ENCODE measurements at places on chromosomes 16 and 17. TPM values are rescaled to one million over a fixed set of nuclear protein-coding genes. Genes with fewer than 3 reads are reported as not detected.

- peak; percentile 91 for DNase-seq
These were observed at the start of gene C1QL1 for GRCh38 chr17:44968225-44969143. Gene C1QL1 (minus strand): TSS chr17:44968303. CDS start chr17:44968048, 255 bp downstream.

Gene IL34
- total RNA-seq = 7.3 TPM

- DNase-seq = peak; percentile 48
These were observed 25.6 kb downstream of the PIEZO1 start for GRCh38 chr16:88759245-88759975.

DNA sequence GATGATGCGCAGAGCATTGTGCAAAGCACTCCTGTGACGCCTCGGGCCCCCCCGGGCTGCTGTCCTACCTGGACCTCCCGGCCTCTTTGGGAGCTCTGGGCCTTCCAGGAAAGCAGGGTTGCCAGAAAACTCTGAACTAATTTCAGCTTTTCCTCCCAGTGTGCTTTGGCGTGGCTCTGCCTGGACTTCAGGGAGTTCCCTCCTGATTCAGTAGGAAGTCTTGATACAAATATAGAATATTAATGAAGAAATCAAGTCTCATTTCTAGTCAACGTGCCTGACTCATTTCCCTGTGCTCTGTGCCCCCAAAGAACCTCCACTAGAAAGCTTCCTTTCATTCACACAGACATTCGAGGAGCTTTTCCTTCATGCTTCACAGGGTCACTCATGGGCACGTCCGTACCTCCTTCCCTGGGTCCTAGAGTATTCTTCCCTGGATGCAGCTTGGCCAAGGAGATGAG lies 84.0 kb upstream of the NOL11 start:
- peak; percentile 94 for DNase-seq

DNA sequence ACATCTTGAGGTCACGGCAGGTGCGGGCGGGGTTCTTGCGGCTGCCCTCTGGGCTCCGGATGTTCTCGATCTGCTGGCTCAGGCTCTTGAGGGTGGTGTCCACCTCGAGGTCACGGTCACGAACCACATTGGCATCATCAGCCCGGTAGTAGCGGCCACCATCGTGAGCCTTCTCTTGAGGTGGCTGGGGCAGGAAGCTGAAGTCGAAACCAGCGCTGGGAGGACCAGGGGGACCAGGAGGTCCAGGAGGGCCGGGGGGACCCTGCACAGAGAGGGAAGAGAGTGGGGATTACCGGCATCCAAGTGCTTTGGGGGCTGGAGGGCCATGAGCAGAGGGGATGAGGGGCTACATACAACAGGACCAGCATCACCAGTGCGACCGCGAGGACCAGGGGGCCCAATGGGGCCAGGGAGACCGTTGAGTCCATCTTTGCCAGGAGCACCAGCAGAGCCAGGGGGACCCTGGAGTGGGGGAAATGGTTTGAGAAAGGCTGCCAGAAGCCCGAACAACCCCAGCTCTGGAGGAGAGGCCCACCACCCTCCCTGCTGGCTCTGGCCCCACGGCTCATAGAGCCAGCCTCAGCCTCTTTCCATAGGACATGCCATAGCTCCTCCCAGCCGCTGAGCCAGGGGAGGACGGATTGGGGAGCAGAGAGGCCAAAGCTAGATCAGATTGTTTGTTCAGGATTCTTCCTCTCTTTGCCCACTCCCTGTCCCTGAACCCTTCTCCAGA lies 14.6 kb downstream of the COL1A1 start:
- no peak for DNase-seq

Gene SLC35G6
- not detected for total RNA-seq

DNA sequence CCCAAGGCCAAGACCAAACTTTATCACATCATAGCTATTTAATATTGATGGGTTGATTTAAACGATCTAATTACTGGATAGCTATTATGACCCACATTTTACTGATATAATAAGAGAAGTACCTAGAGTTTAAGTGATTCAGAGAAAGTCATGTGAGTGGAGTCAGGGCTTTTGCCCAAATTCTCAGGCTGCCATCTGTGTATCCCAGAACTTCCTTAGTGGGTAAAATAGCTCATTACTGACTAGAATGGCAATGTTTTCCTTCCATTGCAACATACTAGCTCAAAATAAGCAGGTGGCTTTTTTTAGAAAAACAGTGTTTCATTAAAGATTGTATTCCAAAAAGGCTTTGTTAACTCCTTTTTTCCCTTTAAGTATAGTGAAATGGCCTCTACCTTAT lies 113.9 kb upstream of the MAF start:
- no peak for DNase-seq

Gene CD7
- total RNA-seq = not detected

Gene TBX21
- total RNA-seq = not detected
